ENCODE measurements at places on chromosomes 7 and 10. TPM values are rescaled to one million over a fixed set of nuclear protein-coding genes. Genes with fewer than 3 reads are reported as not detected.

- DNase-seq, result peak; percentile 13
Observed at GRCh38 chr7:149716007-149716931, 57.1 kb downstream of the ZNF467 start.

DNA sequence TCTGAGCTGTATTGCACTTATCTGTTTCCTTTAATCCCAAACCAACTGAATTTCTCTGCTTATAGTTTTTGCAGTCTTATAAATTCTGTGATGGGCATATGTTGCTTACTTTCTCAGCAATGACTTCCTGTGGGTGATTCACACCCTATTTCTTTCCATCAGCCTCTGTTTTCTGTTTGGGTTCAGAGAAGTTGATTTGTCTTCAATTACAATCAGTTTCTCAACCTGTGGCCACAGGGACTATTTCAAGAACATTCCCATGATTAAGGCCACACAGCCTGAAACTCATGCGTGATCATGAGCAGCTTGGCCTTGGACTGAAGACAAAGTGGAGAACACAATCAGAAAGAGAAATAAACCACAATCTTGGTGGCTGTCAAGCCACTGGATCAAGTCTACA, 1174.6 kb upstream of the C7orf33 start:
- no peak for DNase-seq

The WNT16 gene
- total RNA-seq, result not detected

DNA sequence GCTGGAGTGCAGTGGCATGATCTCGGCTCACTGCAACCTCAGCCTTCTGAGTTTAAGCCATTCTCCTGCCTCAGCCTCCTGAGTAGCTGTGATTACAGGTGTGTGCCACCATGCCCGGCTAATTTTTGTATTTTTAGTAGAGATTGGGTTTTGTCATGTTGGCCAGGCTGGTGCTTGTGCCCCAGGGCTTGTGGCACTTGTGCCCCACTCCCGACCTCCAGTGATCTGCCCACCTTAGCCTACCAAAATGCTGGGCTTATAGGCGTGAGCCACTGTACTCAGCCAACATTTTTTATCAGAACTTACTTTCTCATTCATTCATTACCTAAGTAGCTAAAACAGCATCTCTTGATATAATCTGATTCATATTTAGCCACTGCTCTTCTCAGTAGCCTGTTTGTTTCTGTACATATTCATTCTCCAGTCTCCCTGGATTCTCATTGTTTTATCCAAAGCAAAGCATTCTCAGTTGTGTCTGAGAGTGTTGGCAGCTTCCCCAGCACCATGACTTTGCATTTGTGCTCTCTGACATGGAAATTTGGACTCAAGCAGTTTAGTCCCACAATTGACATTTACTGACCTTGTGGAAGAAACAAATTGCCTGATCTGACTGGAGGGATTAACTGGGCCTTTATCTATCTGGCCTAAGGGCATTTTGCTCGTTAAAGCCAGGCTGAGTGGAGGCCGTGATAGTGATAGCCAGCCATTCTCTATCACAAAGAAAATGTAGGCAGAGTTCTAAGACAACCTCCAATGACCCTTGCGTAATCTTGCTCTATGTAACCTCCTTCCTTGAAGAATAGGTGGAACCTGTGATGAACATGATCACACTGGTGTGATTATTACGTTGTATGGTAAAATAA, 44.9 kb downstream of the AKR1B15 start:
- DNase-seq, result no peak

The AFAP1L2 gene
- total RNA-seq, result 3.7 TPM

The EXOC4 gene
- 88.7 TPM for total RNA-seq

DNA sequence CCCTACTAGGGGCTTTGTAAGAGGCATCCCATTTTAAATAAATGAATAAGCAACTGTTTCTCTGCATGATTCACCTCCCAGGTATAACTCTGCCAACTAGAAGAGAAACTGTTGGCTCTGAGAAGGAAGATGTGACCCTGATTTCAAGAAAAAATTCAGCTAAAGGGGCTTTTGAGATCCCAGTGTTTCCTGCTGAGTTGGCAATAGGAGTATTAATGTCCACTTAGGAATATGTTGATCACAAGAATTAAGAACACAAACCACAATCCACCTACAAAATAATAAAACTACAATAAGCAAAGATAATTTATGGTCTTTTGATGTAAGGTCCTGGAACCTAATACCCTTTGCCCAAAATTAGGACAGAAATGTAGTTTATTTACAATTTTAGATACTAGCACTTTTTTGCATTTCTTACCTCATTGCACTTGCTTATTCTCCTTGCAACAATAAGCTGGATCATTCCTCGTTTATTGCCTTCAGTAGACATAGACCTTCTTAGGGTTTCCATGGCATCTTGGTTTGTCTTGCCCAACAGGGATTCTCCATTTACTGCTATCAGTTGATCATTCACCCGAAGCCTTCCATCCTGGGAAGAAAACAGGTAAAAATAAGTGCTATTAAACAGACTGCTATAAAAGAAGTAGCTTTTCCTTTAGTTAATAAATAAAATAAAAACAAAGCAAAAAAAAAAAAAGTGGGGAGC, 456.2 kb downstream of the PARD3 start:
- no peak for DNase-seq

- peak; percentile 26 for DNase-seq
Observed at GRCh38 chr10:131901181-131901829, 497 bp downstream of the PPP2R2D start.
